Memory B cell (primary cell): ENCODE measurements at places on chromosomes 2 and 18.

GRCh38 chr18:49023938-49024803 lies 73.4 kb upstream of the SMAD7 start:
- H3K27me3 ChIP-seq: peaks cover 6% of the 10 kb centered on the region
- peak overlapping the region; percentile 43 for H3K4me3 ChIP-seq
- peaks cover 21% of the 10 kb centered on the region for H3K4me1 ChIP-seq
- H3K27ac ChIP-seq: peak overlapping the region; percentile 72
- DNase-seq: no peak

DNA sequence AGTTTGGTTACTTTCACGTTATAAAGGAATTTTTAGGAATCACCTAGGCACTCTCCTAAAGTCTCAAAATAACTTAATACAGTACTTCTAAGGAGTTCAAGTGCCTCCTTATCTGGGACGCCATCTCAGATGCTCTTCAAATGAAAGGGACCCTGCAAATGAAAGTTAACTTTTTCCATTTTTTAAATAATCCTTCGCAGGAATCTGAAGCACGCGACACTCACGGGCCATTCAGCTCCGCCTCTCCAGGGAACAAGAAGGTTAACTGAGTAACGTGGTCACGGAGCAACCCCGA lies 537 bp upstream of the ZC3H15 start:
- peak overlapping the region; percentile 99 for H3K4me3 ChIP-seq
- peaks cover 8% of the 10 kb centered on the region for H3K36me3 ChIP-seq
- peaks cover 39% of the 10 kb centered on the region for H3K4me1 ChIP-seq
- no peaks in the 10 kb centered on the region for H3K27me3 ChIP-seq
- peak overlapping the region; percentile 99 for H3K27ac ChIP-seq
- no peak for DNase-seq

GRCh38 chr2:63059793-63060471 lies 9.3 kb downstream of the OTX1 start:
- H3K36me3 ChIP-seq: no peaks in the 10 kb centered on the region
- no peak overlapping the region for H3K27ac ChIP-seq
- peaks cover 21% of the 10 kb centered on the region for H3K4me1 ChIP-seq
- no peak overlapping the region for H3K4me3 ChIP-seq
- DNase-seq: no peak

DNA sequence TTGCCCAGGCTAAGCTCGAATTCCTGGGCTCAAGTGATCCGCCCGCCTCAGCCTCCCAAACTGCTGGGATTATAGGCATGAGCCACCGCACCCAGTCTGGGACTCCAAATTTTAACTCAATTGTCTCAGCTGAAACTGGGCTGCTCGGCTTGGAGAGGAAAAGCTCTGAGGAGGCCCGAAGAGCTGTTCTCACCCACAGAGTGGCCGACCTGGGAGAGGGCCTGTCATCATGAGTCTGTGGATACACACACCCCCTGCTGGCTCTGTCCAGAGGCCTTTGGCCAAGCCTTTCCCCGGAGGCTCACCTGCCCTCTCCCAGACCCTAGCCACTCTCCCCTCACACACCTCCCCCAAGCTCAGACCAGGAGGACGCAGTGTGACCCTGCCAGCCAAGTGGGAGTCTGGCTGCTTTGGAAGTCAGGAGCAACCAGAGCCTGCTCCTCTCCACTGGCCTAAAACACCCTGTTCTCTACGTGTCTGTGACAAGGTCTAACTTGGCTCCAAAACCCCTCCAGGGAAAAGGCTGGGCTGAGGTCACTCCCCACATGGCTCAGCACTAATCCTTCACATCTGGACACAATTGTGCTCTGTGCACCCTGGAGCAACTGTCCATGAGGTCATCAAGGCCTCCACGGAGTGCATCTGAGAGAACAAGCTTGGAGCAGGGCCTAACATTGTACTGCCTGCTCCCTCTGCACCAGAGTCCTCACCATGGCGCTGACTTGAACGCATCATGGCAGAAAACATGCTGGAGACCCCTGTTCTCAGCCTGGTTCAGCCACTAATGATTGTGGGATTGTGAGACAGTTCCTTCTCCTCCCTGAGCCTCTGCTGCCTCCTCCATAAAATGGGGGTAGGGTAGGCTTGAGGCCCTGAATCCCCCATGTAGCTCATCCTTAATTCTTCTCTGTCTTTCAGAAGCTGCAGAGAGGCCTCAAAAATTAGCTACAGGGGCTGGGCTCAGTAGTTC lies 49.9 kb upstream of the RAB6C start:
- no peak overlapping the region for H3K4me3 ChIP-seq
- H3K27ac ChIP-seq: no peak overlapping the region
- no peaks in the 10 kb centered on the region for H3K4me1 ChIP-seq

- no peak overlapping the region for H3K4me3 ChIP-seq
- no peaks in the 10 kb centered on the region for H3K4me1 ChIP-seq
- no peak for DNase-seq
- H3K36me3 ChIP-seq: peaks cover 8% of the 10 kb centered on the region
- H3K27me3 ChIP-seq: peaks cover 10% of the 10 kb centered on the region
These were observed 30.1 kb downstream of the IDH1 start for GRCh38 chr2:208224802-208225201.

- no peaks in the 10 kb centered on the region for H3K4me1 ChIP-seq
- H3K4me3 ChIP-seq: no peak overlapping the region
These were observed 104.0 kb downstream of the DYSF start for GRCh38 chr2:71557321-71557720.
